ENCODE measurements at places on chromosomes 11 and 22. TPM values are rescaled to one million over a fixed set of nuclear protein-coding genes. Genes with fewer than 3 reads are reported as not detected.

Gene ALX4
- total RNA-seq, result 0.16 TPM

Gene MN1
- total RNA-seq, result 1.4 TPM

Gene ZBTB44
- 18.5 TPM for total RNA-seq

Gene P2RY2
- total RNA-seq, result 1.3 TPM

Gene EIF1AD
- total RNA-seq, result 17.5 TPM

Gene SYT7
- total RNA-seq, result 9.9 TPM

Gene LINC01488
- total RNA-seq, result not detected

Gene OR4C46
- total RNA-seq, result not detected

Gene PTPN5
- not detected for total RNA-seq

DNA sequence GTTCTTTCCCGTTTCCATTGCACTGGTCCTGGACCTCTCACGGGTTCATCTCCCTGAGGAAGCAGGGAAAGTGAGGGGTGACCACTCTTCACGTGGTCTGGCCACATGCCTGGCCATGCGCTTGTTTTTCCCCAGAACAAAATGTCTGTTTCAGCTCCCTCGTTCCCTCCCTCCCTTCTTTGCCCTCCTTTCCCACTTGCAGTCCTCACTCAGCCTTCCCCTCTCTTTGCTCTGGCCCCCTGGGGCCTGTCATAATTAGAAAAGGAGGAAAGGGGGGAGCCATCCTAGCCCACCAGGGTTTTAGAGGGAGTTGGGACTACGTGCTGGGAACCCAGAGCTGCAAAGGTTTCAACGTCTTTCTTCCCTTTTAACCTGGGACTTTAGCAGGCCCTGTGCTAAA lies 52.8 kb upstream of the CADM1 start:
- no peak for DNase-seq

DNA sequence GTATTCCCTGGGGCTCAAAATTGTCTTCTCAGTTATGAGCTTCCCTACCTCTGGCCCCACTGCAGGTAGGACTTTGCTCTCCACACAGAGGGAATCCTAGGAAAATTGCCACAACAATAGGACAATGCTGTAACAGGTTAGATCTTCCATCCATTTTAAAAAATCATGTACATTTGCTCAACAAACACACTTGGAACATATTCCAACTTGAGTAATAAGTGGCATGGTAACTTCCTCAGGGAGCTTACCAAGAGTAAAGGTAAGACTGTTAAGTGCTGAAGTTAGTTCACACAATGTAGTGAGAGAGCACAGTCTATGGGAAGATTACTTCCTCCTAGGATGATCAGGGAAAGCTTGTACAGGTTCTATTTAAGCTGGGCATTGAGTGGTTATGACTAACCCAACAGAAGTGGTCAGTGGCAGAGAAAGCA lies 78.9 kb upstream of the BIRC3 start:
- DNase-seq, result no peak

GRCh38 chr22:21755851-21756284 lies 20.3 kb upstream of the YPEL1 start:
- DNase-seq, result peak; percentile 83

DNA sequence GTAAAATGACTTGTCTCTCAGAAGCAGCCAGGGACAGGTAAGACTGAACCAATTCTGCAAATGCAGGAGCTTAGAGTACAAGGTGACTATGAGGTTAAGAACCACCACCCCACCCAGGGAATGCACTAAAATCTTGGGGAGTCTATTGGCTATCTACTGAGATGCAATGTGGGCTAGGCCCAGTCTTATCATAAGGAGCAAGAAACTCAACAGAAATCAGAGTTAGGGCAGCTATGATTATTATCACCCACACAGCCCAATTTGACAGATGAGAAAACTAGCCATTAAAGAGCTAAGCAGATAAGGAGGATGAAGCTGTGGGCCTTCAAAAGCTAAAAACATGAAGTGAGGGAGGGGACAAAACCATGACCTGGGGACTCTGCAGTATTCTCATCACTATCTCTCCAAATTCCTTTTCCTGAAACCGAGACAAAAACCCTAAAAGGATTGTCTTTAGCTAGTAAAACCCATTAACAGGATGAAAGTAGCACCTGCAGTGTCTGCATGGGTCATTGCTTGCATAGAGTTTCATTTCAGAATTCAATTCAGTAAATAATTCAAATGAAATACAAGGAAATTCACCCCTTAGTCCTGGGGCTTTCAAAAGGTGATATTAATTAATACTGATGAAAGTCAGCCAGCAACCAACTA lies 68.8 kb upstream of the USP47 start:
- DNase-seq, result no peak

- no peak for DNase-seq
These were observed 27.7 kb downstream of the RTN4R start for GRCh38 chr22:20240447-20240764.

- no peak for DNase-seq
These were observed 17.6 kb downstream of the GDPD5 start for GRCh38 chr11:75508051-75508561.

- no peak for DNase-seq
These were observed 72.8 kb downstream of the LRRC32 start for GRCh38 chr11:76597533-76598425.

DNA sequence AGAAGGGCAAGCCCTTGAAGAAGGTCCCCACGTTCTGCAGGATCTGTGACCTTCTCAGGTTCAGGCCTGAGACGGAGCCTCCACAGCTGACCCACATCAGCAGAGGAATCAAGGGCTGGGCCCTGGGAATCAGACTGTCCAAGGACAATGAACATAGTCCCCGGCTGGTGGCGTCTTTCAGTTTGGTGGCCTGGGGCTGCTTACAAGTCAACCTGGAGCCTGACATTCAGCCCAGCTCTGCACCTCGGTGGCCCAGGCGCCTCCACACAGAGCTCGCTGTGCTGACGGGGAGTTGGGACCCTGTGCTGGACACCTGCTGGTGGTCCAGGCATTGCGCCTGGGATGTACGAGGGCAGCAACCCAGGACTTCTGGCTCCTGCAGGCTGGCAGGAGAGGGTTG lies 523.5 kb downstream of the TBC1D22A start:
- DNase-seq, result no peak

DNA sequence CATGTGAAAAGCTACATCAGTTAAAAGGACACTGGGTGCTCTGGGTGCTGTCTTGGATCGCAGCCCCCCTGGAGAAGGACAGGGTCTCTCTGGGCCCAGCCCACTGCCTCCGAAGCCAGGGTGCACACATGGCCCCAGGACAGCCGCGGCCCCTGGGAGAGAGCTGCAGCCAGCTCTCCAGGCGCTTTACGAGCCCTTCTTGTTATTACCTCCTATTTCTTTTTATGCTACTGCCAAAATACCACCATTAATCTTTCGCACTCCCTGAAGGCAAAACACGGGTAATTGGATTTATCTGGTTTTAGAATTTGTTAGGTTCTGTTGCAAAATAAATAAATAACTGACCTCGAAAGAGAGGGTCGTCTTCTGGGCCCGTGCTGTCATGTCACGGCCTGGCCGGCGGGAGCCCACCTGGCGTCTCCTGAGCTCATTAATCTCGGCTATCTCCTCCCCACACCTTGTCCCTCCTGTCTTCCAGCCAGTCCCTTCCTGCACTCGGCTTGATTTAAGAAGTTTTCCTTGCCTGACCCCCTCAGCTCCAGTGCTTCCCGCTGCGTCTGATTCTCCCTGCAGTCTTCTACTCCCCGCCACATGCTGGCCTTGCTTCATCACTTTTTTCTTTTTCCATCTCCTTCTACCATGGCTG lies 611.7 kb downstream of the OPCML start:
- DNase-seq, result no peak

All from MG63 (cell line).